ENCODE measurements at places on chromosomes 4 and X. TPM values are rescaled to one million over a fixed set of nuclear protein-coding genes. Genes with fewer than 3 reads are reported as not detected.

The VSIG4 gene
- polyA plus RNA-seq = 12.8 TPM

The TLR10 gene
- 0.37 TPM for polyA plus RNA-seq

The NXF2B gene
- polyA plus RNA-seq = not detected

The C4orf50 gene
- not detected for polyA plus RNA-seq

The TDO2 gene
- not detected for polyA plus RNA-seq

The GNRHR gene
- 0.32 TPM for polyA plus RNA-seq

DNA sequence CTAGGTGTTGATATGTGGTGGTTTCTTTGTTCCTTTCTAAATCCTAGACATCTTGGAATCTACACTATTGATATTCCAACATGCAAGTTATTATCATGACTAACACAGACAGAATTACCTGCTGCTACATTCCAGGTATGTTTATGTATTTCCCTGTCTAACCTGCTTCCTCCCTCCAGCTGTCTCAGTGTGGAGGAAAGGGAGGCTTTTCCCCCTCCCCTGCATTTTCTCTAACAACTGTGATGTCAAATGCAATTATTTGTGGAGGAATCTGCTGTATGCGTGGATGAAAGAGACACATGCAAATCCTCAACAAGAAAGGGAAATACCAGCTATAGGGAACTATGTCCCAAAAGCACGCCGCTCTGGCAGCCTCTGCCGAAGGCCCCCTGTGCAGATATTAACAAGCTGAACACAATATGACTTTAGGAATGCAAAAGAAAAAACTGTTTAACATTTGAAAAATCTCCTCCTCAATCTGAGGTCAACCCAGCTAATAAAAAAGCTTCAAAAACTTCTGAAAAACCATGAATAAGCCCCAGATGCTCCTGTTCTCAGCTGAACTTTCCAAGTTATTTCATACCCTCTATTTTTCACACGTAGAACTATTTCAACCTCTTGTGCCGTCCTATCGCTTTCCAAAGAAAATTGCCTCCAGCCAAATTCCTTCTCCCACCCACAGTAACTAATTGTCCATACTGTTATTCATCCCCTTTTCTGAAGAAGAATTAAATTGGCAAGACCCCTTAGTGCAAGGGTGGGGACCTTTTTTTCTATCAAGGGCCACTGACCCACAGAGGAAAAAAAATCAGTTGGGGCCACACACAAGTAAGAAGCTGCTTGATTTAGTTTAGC is 225.1 kb upstream of the GPC4 start:
- no peak for DNase-seq

DNA sequence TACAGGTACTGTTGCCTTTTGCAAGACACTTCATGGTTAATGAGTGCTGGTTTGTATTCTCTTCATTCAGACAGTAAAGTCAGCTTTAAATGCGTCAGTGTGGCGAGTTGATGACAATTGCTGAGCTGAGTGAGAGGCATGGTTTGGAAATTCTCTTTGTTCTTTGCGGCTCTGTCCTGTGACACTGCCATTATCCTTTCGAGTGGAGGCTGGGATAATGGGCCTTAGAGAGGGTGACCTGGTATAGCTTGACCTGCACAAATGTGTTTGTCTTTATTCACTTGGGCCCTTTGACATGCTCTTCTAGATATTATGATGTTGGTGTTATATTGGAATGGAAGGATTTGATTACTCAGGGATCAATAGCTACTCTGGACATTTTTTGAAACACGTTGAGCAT is 208.5 kb upstream of the FAT1 start:
- no peak for DNase-seq

GRCh38 chr4:23728393-23728792 is 161.5 kb downstream of the PPARGC1A start:
- DNase-seq = no peak

DNA sequence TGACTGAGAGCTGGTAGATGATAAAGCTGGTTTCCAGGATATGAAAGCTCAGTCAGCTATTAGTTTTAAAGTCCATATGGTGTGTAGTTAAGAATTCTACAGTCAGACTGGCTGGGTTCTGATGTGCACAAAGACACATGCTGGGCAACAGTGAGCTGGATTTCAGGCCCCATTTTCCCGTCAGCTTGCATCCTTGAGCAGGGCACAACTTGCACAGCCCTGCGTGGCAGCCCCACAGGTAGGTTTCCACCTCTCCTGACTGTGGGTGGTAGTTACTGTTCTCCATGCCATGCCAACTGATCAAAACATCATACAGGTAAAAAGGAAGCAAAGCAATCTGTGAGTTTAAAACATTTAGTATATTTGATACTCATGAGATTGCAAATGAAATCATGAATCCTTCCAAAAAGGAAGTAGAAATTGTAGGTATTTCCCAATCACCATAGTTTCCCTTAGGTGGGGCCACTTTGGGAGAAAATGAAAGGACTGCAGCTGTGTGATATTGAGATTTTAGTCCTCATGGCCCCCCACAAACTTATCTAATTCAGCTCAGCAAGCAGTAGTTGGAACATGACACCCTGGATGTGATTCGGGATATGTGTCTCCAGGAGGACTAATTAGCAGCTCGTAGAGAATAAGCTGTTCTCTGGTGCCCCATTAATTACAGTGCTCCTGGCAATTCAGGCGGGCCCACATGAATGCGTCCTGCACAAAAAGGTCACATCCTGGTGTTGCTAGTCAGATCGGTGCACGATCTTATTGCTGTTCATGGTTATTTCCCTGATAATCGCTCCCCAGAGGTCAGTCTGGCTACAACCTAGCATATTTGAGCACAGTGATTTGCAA is 42.4 kb upstream of the NOCT start:
- DNase-seq = peak; percentile 28

DNA sequence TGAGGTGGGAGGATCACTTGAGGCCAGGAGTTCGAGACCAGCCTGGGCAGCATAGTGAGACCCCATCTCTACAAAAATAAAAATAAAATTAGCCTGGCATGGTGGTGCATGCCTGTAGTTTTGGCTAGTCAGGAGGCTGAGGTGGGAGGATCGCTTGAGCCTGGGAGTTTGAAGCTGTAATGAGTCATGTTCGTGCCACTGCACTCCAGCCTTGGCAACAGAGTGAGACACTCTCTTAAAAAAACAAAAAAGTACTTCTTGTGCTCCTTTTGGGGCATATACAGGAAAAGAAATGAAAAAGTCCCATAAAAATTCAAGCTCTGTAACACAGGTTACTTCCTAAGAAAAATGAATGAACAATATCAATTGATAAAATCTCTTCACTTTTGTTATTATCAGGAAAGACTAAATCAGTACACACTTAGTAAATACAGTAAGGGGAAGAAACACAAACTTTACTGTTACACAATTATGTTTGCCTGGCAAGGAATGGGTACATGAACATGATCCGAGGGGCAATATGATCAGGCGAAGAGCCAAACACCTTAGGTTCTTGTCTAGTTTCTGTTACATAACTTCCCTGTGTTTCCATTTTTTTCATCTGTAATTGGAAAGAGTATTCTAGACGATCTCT is 46.9 kb downstream of the CCDC158 start:
- DNase-seq = no peak

DNA sequence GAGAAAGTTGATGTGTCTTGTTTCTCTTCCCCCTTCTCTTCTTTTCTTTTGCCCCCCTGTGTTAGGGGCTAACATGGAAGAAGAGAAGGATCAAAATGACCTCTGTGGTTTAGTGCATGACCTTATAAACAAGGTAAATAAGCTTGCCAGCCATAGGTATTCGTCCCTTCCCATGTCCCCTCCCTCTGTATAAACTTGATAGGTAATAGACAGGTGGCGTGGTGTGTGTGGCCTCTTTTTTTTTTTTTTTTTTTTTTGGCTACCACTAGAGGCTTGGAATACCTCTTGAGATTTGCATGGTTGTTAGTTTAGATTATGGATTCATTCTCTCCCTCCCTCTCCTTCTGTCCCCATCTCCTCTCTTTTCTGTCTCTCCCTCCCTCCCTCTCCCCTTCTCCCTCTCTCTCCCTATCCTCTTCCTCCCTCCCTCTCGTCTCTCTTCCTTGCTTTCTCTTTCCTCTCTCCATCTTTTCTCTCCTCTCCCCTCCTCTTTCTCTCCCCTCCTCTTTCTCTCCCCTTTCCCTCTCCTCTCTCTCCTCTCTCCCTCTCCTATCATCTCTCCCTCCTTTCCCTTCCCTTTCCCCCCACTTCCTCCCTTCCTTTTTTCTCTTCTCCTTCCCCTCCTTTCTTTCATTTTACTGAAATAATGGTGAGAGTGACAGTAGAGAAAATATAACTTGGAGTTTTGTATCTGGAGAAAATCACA is 134.4 kb downstream of the AFF1 start:
- DNase-seq = no peak

DNA sequence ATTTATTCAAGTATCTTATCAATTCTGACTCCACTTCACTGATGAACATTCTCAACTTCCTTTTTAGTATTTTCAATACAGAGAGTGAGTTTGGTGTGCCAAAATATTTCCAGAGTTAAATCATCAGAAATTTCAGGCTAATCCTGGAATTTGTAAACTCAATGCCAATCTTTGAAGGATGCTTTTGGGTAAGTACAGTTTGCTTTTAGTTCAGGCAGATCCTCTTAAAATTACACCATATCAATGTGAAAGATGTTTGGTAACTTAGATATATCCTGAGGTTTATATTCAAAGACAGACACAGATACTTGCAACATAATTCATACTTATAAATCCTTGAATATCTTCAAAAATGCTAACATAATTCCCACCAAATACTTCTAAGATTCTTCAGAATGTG is 76.0 kb upstream of the FAM47B start:
- DNase-seq = no peak

DNA sequence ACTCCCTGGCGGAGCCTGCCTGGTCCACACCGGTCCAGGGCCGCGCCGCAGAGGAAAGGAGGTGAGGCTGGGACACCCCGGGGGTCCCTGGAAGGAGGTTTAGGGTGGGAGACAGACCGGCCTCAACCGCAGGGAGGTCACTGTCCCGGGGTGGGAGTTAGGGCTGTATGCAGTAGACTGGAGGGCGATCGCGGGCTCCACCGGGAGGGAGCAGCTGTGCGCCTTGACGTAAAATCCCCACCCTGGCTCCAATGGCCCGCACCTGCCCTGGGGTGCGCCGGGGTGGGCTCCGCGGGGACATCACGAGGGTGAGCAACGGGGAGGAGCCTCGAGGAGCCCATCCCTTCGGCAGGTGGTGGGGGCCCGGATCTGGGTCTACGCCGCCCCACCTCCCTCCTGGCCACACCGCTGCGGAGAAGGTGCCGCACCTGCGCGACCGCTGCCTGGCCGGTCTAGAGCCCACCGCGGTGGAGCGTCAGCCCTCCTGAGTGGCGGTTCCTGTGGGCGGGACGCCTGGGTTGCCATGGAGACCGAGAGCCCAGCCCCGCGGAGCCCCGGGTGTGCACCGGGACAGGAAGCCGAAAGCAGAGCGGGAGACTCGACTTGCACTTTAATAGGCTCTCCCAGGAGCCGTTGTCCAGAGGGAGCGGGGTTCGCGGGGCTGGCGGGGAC is 105.1 kb downstream of the ADRA2C start:
- DNase-seq = no peak

DNA sequence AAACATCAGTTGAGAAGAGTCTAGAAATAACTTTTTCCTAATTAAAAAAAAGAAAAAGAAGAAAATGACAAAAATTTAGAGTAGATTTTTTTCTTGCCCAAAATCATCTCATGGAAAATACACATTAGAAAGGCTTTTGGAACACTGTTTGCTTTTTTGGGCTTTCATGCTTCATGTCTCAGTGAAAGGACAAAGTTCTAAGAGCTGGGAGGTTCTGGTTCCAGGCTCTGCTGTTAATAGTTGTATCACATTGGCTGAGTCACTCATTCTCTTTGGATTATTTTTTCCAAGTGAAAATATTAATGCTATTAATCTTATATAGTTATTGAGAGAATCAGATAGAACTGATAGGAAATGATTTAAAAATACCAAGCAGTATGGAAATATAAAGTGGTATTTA is 32.9 kb upstream of the ETNPPL start:
- no peak for DNase-seq

GRCh38 chr4:128353791-128354190 is 66.2 kb upstream of the PGRMC2 start:
- no peak for DNase-seq

DNA sequence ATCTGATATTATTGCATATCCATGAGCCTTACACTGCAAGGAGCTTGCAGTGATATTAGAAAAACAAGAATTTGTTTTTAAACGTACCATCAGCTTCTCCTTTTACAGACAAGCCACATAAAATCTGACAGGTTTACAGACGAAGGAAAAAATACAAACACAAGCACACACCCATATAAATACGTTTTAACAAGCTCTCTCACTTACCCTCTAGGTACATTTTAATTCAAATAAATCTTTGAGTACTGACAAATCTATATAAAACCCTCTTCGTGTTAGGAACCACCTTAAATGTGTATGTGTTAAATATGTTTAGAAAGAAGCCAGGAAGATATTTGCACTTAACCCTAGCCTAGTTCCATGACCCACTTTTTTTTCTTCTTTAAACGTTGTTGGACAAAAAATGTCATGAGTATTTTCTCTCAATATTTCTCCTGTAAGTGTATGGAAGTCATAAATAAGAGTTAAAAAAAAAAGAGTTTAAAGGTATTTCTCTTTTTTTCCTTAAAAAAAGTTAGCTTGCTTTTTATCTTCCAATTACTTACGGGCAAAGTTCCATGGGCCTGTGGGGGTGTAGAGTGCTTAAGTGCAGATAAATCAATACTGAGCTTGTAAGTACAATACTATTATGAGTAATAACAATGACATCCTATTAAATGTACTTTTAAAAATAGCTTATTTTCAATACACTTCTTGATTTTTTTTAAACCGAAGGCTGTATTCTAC is 1.5 kb downstream of the ARAP2 start:
- no peak for DNase-seq

DNA sequence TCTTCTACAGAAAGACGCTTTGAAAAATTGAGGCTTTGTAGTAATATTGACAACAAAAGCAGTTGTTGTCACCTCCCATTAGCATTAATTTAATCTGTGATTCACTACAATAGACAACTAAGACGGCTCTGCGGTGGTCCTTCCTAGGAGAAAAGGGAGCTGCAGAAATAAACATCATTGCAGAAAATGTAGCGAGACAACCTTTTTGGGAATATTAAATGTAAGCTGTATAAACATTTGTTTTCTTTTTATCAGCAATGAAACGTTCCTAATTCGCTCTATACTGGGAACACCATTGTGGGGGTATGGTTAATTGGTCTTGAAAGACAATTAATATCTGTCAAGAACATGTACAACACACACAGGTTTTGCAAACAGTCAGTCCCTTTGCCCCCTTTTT is 583.3 kb upstream of the TENM3 start:
- DNase-seq = no peak

- no peak for DNase-seq
Measured at GRCh38 chr4:78845472-78845871, 69.3 kb downstream of the BMP2K start.

DNA sequence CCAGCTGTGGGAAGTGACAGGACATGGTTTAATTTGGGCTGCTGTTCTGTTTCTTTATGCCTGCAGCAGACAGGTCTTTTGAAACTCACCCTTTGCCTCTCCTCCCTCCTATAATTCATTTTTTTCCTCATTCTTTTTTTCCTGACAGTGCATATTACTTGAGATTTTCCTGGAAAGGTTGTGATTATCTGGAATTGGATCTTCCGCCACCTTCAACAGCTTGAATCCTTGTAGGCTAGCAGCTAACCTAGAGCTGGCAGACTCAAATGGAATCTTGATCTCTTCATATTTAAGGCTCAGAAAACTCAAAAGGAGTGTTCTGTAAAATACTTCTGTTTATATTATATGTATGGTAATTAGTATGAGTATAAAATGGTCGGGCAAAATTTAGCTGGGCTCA is 49.3 kb upstream of the CLCN4 start:
- DNase-seq = no peak

GRCh38 chrX:103175944-103176753 is 38.8 kb upstream of the BEX4 start:
- peak; percentile 49 for DNase-seq

- no peak for DNase-seq
Measured at GRCh38 chrX:1727531-1728027, 112.7 kb downstream of the ASMT start.

GRCh38 chr4:168514249-168514852 is 17.5 kb downstream of the PALLD start:
- DNase-seq = peak; percentile 53
